GM06990 (cell line): ENCODE measurements at places on chromosomes 6 and 20.
A peak's percentile ranks its signal among the peaks of the same experiment; 100 is the strongest.

GRCh38 chr6:91082311-91082832 lies 495.5 kb upstream of the MAP3K7 start:
- no peak for DNase-seq

DNA sequence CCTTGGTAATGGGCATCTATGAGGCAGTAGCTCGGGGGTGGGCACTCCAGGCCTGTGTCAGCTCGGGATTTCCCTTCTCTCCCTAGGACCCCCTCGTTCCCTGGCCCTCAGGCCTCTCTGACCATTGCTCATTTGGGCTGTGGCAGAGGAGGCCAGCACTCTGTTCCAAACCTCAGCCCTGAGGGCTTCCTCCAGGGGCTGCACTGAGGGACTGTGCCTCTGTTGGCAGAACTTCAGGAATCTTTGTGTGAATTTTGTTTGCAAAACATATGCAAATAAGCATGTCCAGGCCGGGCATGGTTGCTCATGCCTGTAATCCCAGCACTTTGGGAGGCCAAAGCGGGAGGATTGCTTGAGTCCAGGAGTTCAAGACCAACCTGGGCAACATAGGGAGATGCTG lies 11.0 kb downstream of the PACSIN1 start:
- DNase-seq = no peak

- no peak for DNase-seq
These were observed 150.1 kb downstream of the GMPR start for GRCh38 chr6:16388488-16388887.

DNA sequence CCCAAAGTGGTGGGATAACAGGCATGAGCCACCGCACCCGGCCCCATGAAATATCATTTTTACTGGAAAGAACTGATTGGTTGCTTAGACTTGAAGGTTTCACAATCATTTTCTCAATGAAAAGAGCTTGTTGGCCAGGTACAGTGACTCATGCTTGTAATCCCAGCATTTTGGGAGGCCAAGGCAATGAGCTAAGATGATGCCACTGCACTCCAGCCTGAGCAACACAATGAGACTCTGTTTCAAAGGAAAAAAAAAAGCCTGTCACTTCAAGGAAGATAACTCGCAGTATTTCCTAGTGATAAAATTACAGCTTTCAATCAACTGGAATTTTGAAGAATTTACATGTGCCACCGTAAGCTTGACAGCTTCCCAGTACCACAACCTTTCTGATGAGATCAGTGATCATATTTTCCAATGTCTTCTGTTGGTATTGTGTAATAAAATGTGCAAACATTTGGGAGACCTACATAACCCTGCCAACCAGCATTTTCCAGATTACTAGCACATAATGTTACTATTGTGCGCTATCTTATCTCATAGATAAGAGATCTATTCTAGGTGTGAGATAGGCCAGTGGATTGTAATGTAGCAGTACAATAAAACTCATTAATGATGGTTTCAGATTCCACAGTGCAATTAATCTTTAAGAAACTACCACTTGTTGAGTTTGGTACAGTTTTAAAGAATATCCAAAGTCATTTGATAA lies 7.2 kb downstream of the PNLDC1 start:
- no peak for DNase-seq

DNA sequence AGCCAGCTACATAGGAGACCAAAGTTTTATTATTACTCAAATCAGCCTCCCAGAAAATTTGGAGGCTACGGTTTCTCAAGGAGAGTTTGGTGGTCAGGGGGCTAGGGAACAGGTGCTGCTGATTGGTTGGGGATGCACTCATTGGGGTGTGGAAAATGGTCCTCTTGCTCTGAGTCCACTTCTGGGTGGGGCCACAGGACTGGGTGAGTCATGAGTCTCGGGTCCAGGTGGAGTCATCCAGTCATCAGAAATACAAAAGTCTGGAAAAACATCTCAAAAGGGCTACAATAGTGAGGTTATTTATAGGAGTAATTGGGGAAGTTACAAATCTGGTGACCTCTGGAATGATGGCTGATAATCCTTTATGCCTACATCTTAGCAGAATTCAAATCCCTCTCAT lies 54.3 kb upstream of the SLC22A16 start:
- no peak for DNase-seq

- DNase-seq = peak; percentile 33
These were observed 518 bp downstream of the PEX6 start for GRCh38 chr6:42978487-42978838.

DNA sequence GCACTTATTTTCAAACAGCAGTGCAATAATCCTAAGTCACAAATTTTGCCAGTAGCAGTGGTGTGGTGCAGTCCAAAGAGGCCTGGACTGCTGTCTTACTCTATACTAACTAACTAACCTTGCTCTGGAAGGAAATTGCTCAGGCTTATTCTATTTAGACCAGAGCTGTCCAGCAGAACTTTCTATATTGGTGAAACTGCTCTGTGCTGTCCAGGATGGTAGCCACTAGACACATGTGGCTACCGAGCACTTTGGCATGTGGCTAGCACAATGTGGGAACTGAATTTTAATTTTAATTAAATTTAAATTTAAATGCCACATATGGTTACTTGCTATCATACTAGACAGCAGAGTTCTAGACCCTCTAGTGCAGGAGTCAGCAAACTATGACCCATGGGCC lies 27.1 kb upstream of the FBXO9 start:
- DNase-seq = no peak

- no peak for DNase-seq
These were observed 145.2 kb downstream of the DTNBP1 start for GRCh38 chr6:15517600-15517999.

DNA sequence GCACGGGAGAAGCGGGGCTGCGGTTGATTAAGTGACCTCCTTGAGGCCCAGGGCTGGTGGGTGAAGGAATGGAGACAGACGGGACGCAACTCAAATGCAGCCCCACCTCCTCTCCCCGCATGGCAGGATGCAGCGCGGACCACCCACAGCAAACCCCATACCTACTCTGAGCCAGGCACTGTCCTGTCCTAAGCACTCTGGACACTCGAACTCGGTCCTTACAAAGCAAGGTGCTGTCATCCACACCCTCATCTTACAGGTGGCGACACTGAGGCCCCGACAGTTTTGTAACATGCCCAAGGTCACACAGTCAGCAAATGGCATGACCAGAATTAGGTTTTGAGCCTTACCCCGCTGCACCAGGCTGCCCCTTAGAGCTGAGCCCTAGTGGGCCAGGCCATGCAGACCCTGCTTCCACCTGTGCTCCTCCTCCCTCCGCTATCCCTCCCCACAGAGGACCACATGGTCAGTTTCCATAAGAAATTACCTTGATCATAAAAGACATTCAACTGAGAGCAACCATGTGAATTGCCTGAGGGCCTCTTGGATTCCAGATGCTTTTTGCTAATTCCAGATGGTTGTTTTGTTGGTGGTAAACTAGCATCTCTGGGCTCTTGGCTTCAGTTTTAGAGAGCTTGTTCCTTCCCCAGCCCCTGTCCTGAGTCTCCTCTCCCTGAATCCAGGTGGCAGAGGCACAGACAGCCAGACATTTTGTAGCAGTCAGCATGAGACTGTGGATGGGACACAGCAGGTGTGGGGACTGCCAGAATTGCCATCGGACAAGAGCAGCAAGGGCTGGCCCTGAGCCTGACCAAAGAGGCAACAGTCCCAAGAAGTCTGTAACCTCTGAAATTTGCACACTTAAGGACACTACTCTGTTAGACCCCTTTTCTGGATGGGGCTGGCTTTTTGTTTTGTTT lies 171.9 kb upstream of the PMEPA1 start:
- no peak for DNase-seq

GRCh38 chr6:792662-793061 lies 99.7 kb upstream of the EXOC2 start:
- no peak for DNase-seq
